Activated naive CD8-positive, alpha-beta T cell treated with anti-CD3 and anti-CD28 coated beads for 36 hours (primary cell): ENCODE measurements at places on chromosomes 16 and 17.

DNA sequence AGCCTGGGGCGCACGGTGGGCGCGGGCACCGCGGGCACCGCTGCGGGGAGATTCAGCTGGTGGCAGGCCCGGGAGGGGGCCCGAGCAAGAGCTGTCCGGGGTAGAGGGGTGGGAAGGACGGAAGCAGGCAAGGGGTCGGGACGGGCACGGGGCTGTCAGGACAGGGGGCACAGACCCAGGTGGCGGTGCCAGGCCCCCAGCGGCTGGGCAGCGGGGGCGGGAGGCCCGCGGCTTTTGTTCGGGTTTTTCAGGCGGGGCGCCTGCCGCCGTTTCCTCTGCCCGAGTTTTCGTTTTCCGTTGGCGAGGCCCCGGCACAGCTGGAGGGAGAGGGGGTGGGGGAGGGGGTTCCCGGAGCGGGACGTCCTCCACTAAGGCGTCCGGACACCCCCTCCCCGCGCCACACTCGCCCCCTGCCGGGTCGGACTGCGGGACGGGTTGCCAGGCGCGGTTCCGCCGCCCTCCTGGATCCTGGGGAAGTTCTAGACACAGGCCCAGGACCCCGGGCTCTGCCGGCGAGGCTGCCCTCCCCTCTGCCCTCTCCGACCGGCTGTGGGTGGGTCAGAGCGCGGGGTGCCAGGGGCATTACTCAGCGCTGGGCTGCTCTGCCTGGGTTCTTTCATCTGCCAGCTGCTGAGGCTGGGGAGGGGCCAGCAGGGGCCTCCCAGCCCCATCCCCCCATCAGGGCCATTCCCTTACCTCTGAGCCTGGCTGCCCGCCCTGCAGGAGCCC lies 543 bp downstream of the ARHGAP23 start:
- peak; percentile 22 for DNase-seq
- H3K27ac ChIP-seq = no peak overlapping the region
- peaks cover 7% of the 10 kb centered on the region for H3K4me1 ChIP-seq
- H3K4me3 ChIP-seq = no peak overlapping the region
- peaks cover 45% of the 10 kb centered on the region for H3K27me3 ChIP-seq

DNA sequence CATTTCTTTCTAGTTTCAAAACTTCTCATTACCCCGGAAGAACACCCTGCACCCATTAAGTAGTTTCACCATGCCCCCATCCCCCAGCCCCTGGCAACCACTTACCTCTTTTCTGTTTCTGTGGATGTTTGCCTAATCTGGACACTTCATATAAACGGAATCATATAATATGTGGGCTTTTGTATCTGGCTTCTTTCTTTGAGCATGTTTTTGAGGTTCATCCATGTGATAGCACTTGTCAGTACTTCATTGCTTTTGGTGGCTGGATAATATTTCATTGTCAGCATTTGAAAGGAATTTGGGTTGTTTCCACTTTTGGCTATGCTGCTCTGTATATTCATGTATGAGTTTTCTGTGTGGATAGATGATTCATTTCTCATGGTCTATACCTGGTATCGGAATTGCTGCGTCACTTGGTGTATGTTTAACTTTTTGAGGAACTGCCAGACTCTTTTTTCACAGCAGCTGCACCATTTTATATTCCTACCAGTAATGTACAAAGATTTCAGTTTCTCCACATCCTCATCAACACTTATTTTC lies 30.0 kb upstream of the SLC5A10 start:
- no peaks in the 10 kb centered on the region for H3K27me3 ChIP-seq
- peaks cover 40% of the 10 kb centered on the region for H3K36me3 ChIP-seq
- peaks cover 66% of the 10 kb centered on the region for H3K4me1 ChIP-seq
- peak; percentile 24 for DNase-seq

DNA sequence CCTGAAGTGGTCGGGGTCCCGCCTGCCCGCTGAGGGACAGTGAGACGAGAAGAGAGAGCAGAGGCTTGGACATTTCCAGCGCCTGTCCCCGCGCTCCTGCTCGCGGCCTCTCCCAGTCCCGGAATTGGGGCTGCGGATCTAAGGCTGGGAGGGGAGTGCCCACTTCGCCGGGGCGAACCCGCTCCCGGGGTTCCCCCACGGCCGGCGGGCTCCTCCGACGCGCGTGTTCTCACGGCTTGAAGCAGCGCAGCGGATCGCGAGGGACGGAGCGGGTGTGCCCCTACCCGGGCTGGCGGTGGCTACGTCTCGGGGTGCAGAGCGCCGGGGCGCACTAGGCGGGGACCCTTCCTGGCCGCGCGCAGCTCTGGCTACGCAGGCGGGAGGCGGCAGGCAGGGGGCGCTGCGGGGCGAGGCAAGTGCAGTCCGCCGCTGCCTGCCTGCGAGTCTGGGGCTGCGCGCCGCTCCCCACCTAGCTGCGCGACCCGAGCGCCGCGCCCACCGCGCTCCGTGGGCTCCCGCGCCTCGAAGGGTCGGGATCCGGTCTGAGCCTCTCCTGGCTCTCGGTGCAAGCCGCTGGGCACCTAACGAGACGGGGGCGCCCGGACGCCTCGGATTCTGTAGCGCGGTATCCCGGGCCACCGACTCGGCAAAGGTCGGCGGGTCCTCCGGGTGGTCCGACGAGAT lies 1.2 kb downstream of the NGFR start:
- H3K36me3 ChIP-seq = no peaks in the 10 kb centered on the region
- H3K27me3 ChIP-seq = peaks cover 66% of the 10 kb centered on the region
- H3K4me3 ChIP-seq = peak overlapping the region; percentile 68
- peak; percentile 89 for DNase-seq
- no peak overlapping the region for H3K27ac ChIP-seq
- H3K4me1 ChIP-seq = peaks cover 10% of the 10 kb centered on the region

GRCh38 chr17:66398617-66399016 lies 96.2 kb downstream of the PRKCA start:
- no peaks in the 10 kb centered on the region for H3K27me3 ChIP-seq
- no peak for DNase-seq
- H3K4me1 ChIP-seq = peaks cover 73% of the 10 kb centered on the region
- peaks cover 50% of the 10 kb centered on the region for H3K36me3 ChIP-seq

DNA sequence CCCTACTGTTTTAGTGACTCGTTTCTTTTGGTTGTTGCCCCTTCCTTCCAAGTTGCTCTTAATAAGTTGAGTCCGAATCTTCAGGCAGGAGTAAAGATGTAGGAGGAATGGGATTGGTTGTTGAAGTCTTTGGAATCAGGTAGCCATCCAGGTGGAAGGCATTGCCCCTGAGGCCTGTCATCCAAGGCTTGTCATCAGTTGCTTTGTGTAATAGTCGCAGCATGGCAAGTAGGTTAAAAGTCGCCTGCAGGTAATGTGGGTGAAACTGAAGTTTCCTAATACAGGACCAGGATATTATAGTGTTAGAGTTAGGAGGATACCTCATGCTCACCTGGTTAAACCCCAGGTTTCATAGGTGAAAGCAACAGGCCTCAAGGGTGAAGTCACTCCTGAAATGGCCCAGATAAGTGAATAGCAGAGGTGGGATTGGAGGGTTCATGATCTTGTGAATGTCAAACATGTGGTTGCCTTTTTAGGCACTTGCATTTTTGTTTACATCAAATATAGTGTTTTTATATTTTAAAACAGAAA lies 934 bp downstream of the PCTP start:
- no peaks in the 10 kb centered on the region for H3K36me3 ChIP-seq
- H3K27me3 ChIP-seq = peaks cover 17% of the 10 kb centered on the region
- no peak overlapping the region for H3K27ac ChIP-seq
- H3K4me1 ChIP-seq = peaks cover 18% of the 10 kb centered on the region
- H3K4me3 ChIP-seq = peak overlapping the region; percentile 79

GRCh38 chr17:15307710-15308111 lies 33.7 kb downstream of the TEKT3 start:
- H3K36me3 ChIP-seq = no peaks in the 10 kb centered on the region
- H3K4me3 ChIP-seq = no peak overlapping the region
- DNase-seq = no peak
- H3K4me1 ChIP-seq = no peaks in the 10 kb centered on the region
- no peak overlapping the region for H3K27ac ChIP-seq

DNA sequence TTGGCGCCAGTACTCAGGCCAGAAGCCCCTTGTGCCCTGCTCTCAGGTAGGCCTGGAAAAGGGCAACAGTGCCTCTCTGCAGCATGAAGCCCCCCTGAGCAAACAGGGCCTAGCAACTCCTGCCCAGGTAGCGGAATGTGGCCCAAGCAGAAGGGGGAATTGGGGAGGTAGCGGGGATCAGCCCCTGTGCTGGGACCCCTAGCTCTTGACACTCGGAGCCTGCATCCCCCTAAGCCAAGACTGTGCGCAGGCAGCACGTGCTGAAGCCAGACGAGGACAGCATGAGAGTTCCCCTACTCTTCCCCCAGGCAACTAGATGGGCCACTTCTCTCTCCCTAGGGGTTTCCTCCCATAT lies 823 bp upstream of the CD2BP2 start:
- H3K27ac ChIP-seq = peak overlapping the region; percentile 92
- H3K36me3 ChIP-seq = peaks cover 19% of the 10 kb centered on the region
- H3K27me3 ChIP-seq = no peaks in the 10 kb centered on the region
- H3K4me1 ChIP-seq = peaks cover 34% of the 10 kb centered on the region
